ENCODE measurements at places on chromosomes 7 and 10.

GRCh38 chr7:165661-166337 is 26.6 kb upstream of the FAM20C start:
- no peak for DNase-seq

- no peak for DNase-seq
Observed at GRCh38 chr10:86091216-86091615, 275.4 kb downstream of the GRID1 start.

DNA sequence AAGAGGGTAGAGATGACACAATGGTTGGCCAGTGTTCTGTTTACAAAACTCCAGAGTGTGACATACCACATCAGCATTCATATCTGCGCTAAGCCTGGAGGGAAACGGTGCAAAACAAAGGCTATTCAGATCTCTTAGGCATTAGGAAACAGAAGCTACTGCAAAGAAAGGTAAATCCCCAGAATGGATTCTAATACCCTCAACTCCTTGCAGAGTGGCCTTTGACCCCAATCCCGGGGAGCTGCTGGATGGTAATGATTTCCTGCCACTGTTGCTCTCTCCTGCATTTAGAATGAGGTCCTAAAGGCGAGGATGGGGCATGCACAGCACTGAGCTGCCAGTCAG is 65.2 kb downstream of the AOAH start:
- DNase-seq: no peak

DNA sequence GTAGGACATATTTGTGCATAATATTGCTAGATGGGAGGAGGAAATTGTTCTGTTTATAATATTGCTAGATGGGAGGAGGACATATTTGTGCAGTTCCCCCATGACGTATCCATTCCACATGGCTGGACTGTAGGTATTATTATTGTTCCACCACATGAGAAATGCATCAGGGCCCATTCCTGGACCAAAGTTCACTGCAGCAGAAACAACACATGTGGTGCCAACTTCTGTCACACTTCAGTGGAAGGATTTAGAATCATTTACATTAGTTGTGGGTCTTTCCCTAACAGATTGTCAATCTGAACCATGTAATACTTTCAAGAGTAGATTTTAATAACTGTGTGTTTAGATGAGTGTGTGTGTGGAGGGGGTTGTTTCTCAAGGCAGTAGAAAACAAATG is 32.7 kb upstream of the MACC1 start:
- DNase-seq: no peak

GRCh38 chr10:123604506-123604905 is 61.6 kb upstream of the GPR26 start:
- no peak for DNase-seq

DNA sequence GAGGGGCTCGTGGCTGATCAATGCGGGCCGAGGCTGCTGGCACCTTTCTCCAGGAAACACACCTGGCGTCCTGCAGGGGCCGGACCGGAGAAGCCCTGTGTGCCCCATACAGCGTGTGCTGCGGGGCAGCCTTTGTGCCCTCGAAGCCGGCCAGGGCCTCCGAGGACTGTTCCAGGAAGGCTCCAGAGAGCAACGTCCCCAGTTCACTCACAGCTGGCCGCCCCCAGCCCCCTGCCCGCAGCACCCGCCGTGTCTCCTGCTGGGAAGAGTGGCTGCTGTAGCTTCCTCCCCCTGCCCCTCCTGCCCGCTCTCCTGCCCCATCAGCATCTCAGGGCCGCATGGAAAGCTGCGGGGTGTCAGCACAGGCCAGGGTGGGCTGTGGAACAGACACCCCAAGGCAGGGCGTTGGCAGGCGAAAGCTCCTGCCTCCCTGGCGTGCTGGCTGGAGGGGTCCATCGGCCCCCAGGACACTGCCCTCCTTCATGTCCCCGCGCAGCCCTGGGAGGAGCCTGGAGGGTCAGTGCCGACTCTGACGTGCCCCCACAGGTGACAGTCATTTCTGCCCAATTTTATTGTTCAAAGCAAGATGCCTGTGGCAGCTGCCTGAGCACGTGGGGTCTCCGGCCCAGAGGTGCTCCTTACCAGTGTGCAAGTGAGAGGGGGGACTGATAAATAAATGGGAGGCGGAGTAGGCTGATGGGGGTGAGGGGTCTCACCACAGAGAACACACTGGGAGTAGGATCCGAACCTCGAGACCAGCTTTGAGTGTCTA is 95.8 kb upstream of the DIP2C start:
- DNase-seq: no peak

All from transverse colon (tissue), 4 donors.